ENCODE measurements at places on chromosomes 5 and 9. TPM values are rescaled to one million over a fixed set of nuclear protein-coding genes. Genes with fewer than 3 reads are reported as not detected.
A peak's percentile ranks its signal among the peaks of the same experiment; 100 is the strongest.

The SLC6A3 gene
- total RNA-seq: 0.07 TPM

The NIPSNAP3A gene
- 20.4 TPM for total RNA-seq

GRCh38 chr5:150252489-150252888 lies 37.1 kb downstream of the CAMK2A start:
- DNase-seq: no peak

DNA sequence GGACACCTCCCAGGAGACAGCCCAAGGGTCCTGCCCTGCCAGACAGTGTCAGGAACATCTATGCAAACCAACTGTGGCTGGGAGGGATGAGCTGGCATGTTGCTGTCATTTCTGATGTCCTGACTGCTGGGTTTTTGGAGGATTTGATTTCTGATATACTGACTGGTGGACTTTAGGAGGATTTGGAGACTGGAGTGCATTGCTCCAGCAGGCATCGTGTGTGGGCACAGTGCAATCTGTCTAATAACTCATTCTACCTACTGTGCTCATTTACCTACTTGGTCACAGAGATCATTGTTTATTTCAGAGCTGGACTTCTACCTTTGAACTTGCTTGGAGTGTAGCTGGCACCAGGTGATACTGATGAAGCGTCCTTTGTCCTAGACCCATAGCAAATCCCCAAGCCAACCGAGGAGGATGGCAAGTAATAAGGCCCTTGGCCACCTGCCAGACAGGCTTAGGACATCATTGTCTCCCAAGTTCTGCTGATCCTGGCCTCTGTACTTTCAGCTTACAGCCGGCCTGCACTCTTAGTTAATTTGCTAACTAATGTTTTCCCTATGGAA lies 124.3 kb upstream of the ICE1 start:
- DNase-seq: no peak

- DNase-seq: no peak
Observed at GRCh38 chr9:120001536-120001935, 578.4 kb downstream of the CDK5RAP2 start.

DNA sequence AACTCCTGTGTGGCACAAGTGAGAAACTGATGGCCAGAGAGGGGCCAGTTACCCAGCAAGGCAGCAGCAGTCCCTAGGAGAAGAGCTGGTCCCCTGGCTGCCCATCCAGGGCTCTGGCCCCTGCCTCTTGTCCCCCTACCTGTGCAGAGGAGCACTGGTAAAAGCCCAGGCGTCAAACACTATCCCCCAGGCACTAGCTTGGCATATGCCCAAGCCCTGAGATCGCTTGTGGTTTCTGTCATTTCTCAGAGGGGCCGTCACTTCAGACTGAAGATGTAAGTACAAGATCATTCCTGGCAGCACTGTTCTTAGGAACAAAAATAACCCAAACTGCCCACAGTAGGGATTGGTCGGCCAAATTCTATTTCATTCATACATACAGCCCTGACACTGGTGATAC lies 53.9 kb downstream of the COL15A1 start:
- DNase-seq: no peak

GRCh38 chr5:111999286-111999685 lies 242.3 kb upstream of the NREP start:
- DNase-seq: no peak

- DNase-seq: peak; percentile 95
Observed at GRCh38 chr9:136527721-136528710, 17.8 kb downstream of the NOTCH1 start.

- peak; percentile 79 for DNase-seq
Observed at GRCh38 chr9:107422189-107423185, 67.1 kb downstream of the KLF4 start.

DNA sequence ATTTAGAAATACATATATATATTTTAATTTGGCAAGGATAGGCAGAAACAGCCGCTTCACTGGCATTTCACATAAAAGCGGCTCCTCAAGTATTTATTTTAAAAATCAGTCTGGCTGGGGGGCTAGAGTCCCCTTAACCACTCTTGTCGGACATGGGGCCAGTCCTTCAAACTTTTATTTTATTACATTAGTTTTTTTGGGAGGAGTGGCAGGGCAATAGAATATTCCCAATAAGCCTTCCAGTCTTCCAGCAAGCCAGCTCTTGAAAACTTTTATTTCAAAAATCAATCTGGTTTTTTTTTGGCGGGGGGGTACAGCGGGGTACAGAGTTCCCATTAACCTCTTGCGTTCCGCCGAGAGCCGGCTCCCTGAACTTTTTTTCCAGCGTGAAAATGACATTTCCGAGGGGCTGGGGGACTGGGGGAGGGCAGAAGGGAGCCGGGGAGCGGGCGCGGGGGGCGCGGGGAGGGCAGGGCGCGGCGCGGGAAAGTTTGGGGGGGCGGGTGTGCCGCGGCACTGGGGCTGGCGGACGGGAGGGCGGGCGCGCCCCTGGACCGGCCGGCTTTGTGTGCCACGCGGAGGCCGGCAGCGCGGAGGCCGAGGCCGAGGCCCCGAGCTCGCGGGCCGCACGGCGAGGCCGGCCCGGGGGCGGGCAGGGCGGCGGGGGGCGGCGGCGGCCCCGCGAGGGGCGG lies 504 bp upstream of the ZNF618 start:
- peak; percentile 87 for DNase-seq

GRCh38 chr9:127572961-127573721 lies 38.9 kb upstream of the STXBP1 start:
- no peak for DNase-seq

GRCh38 chr5:10726913-10727517 lies 34.0 kb downstream of the DAP start:
- DNase-seq: no peak

Measured in H7 (cell line).